Activated effector memory CD4-positive, alpha-beta T cell treated with Interleukin-2 at 50 U/mL for 16 hours (primary cell): ENCODE measurements at places on chromosomes 2 and 18.

DNA sequence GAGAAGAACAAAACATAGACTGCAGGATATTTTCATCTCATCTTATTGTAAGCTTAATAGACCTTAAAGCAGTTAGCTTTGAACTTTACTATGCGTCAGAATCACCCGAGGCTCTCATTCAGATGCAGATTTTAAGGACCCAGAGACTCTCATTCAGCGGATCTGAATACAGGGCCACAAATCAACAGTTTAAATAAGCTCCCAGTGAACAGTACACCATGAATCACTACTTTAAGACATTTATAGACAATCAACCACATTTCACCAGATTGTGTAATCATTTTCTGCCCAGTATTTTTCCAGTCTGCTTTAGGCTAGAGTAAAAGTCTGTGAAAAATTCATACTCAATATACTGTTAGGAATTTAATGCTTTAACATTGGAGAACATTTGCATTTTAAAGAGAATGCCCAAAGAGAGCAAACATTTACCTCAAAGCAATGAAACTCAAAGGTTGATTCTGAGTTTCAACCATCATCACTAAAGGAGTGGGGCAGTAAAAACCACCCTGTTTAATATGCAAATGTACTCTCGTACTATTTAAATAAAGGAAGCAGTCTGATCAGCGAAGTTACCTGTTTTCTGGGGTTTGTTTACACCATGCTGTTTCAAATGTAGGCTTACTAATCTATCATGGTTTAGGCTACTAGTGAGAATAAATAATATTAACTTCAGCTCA is 11.0 kb upstream of the ALPK2 start:
- DNase-seq = no peak

DNA sequence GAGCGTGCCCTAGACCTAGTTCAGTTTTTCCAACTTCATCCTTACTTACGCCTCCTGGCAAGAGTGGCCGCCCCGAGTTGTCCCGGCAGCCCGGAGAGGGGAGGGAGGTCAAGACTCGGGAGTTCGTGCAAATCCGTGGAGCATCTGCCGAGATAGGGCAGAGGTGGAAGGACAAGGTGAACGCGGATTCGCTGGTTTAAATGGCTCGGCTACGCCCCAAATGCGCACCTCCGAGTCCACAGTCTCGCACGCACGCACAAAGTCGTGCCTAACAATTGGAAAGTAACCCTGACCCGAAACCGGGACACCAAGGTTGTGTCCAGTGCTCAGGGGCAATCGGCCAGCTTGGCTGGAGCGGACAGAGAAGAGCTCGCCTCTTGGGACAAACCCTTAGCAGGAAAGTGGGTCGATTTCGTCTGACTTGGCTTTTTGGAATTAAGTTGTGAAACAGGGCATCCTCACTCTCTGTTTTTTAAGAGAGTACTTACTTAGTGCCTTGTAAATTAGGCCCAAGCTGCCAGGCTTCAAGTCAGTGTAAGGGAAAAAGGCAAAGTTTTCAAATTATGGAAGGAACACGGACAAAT is 726 bp upstream of the SS18 start:
- DNase-seq = no peak

DNA sequence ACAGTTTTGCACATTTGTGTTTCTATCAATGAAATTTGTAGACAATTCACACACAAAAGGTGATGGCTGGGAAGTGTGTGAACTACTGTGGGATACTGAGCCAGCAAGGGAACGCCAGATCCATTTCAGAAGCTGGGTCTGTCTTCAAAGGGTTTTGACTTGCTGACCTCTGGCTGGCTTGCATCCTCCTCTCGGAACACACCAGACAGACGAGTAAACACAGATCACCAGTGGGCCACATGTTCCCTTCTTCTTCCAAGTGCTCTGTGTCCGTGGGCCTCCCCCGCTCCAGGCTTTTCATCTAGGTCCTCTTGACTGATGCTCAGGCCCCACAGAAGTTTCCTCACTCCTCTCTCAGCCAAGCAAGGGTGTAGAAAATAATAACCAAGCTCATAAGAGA is 122.2 kb upstream of the OSR1 start:
- DNase-seq = no peak

GRCh38 chr2:18074476-18074875 is 196.0 kb downstream of the KCNS3 start:
- no peak for DNase-seq

GRCh38 chr2:109451671-109452070 is 162.1 kb downstream of the SEPTIN10 start:
- DNase-seq = no peak

DNA sequence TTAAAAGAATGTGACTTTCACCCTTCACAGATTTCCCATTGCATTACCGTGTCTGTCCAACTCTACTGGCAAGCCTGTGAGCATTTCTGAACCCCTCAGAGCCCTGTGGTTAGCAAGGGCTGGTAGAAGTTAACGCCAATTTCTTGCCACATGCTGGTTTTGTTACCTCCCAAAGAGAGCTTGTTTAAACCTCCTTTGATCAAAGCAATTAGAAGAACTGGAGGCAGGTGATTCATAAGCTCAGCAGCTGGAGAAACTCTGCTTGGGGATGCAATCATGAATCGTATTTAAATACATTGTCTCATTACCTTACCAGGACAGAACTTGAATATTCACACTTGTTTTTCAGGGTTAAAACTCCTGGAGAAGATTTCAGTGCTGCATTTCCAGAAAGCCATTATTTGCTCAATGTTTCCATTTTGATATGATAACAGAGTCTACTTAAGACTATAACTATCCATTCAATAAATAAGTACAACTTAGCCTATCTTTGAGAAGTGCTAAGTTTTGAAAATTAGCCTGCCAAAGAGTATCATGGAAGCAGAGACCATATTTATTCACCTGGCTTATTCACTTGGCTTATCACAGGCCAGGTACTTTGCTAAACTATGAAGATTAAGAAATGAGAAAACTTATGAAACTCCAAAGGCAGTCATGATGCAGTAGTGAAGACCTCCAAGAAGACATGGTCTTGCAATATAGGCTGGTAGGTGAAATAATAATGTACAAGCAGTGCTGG is 292.8 kb downstream of the INSIG2 start:
- DNase-seq = no peak

- no peak for DNase-seq
These were observed 4.5 kb upstream of the DYM start for GRCh38 chr18:49464718-49465598.

DNA sequence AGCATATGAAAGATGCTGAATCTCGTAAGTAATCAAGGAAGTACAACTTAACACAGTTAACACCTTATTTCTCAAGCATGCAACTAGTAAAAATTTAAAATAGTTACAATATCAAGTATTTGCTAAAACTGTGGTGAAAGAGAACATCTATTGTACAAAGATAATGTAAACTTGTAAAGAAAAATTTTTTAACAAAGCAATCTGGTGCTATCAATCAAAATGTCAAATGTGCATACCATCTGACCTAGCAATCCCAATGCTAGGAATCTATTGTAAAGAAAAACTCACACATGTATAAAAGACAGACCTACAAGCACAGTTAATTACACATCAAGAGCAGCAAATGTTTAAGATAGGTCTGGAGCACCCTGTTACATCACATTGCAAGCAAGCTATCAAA is 90.1 kb downstream of the SLC66A3 start:
- no peak for DNase-seq

DNA sequence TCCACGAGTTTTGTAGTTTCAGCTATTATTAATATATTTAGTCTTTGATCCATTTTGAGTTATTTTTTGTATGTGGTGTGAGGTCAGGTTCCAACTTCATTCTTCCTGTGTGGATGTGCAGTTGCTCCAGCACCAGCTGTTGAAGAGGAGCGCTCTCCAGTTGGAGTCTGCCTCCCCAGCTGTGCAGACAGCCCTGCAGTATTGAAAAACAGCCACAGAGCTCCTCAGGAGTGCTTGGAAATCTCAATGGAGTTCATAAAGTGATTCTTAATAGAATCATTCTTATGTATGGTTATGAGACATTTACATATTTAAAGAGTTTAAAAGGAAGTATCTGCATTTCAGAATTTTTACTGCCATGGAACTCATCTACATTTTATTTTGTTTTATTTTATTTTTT is 17.3 kb downstream of the DGKD start:
- no peak for DNase-seq

- DNase-seq = no peak
These were observed 63.5 kb upstream of the ARL5A start for GRCh38 chr2:151891566-151892194.

DNA sequence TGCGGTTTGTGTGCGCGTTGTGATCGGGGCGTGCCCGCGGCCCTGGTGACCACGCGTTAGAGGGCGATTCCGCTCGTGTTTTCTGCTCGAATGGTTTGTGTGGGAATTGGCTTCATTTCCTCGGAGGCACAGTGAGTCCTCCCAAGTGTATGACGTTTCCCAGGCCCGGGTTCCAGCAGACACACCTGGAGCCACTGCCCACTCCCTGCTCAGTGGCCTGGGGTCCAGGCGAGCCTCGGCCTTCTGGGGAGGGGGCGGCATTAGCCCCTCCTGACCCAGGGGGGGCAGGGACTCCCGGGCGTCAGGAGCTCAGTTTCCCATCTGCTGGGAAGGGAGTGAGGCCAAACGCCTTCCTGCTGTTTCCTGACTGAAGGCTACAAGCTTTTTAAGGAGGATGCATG is 92.1 kb downstream of the NFATC1 start:
- no peak for DNase-seq

GRCh38 chr18:37501136-37501535 is 64.5 kb downstream of the CELF4 start:
- DNase-seq = no peak

- DNase-seq = no peak
These were observed 25.6 kb downstream of the ANKMY1 start for GRCh38 chr2:240532031-240532775.

DNA sequence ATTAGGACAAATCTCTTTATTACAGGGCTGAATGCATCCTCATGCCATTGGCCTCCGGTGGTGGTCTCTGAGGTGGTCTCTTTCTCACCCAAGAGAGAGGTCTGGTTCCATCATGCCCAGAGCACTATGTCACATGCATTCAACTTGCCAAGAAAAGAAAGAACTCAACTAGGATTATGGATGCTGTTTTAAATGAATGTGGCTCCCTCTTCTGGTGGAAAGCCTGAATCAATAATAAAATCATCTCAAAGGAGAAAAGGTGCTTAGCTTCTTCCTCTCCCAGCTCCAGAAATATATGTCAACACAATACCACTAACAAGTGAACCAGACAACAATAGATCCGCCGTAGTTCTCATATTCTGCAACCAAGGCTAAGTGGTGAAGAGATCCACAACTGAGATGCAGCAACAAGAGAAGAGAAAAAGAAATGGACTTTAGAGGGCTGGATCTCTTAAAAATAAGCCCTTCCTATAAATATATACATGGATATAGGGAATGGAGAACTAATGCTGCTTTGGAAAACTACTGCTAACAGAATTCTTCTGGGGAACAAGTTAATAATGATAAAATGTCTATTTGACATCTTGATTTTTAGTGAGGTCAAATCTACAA is 396.8 kb downstream of the NCKAP5 start:
- no peak for DNase-seq

GRCh38 chr2:27802547-27802946 is 31.0 kb downstream of the MRPL33 start:
- DNase-seq = no peak

DNA sequence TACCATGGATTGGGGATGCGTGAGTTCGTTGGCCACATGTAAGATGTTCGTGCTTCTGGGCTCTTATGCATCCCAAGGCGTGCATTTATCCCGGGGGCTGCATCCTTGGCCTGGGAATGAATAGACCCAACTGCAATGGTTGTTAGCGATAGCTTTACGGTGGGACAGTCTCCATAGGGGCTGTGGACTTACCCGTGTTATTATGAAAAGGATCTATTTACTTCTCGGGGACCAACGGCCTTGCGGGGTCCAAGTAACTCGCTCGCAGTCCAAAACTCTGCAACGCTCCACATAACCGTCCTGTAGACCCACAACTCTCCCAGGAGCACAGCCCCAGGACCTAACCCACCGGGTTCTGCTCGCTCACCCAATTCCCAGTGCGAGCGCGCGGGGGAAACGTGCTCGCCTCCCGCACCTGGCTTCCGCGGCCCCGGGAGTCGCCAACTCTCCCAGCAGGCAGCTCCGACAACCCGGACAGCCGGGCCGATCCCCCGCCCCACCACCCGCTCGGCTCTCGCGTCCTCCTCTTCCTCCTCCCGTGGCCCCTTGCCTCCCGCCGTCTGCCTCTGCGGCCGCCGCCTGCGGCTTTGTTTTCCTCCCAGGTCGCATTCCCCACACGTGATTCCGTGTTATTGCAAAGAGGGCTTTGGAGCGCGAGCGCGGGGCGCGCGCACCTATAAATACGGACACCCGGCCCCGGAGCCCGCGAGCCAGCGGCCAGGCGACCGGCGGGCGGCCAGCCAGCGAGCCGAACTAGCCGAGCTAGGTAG is at the start of gene CABLES1:
Gene CABLES1, plus strand, starts transcription at position 706 of the 770 bp plus-strand sequence. CDS start 278 bp downstream, outside the sequence.
- no peak for DNase-seq

GRCh38 chr2:107984707-107985106 is 1.6 kb upstream of the SLC5A7 start:
- no peak for DNase-seq

GRCh38 chr2:189782221-189782671 is 1.9 kb downstream of the ORMDL1 start:
- no peak for DNase-seq

DNA sequence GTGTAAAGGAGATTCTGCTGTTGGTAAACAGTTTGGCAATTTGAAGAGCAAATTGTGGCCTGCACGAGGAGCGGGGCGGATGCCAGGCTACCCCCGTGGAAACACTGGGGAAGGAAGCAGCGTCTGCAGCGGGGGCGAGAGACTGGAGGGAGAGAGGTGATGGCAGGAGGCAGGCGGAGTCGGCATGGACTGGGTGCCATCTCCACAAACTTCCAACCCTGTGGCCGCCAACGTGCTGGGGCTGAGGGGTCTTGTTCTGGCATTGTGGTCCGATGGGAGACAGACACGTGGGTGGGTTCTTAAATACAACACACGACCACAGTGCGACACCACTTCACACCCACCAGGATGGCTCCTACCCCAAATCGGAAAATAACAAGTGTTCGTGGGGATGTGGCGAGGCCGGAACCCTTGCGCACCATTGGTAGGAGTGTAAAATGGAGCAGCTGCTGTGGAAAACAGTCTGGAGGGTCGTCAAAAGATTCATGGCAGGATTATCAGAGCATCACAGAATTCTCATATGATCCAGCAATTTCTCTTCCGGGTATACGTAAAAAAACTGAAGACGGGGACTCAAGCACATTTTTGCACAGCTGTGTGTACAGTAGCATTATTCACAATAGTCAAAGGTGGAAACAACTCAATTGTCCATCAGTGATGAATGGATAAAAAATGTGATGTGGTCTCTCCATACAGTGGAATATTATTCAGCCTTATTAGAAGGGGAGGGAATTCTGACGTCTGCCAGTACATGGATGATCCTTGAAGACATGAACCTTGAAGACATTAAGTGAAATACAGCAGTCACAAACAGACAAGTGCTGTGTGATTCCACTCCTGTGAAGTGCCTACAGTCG is 82.4 kb upstream of the HPCAL1 start:
- no peak for DNase-seq
